CD4-positive, alpha-beta T cell treated with Interleukin-6 for 4 hours (primary cell): ENCODE measurements at places on chromosomes 7 and 10.

DNA sequence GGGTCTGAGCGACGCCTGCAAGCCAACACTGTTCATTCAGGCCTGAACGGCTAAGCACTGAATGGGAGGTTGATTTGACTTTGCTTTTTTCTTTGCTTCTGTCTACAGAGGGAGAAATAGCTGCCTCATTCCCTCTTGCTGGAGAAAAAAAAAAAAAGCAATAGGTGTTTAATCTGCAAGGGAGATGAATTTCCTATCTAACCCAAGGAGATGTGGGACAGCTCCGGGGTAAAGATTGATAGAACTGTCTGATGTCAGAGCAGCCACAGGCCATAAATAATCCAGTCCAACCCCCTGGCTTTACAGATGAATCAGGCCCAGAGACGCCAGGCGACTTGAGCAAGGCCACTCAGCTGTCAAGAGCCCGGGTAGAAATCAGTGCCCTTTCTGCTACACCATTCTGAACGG, 168.0 kb downstream of the ARHGAP12 start:
- no peak for DNase-seq

- no peak for DNase-seq
Observed at GRCh38 chr7:28155019-28155660, 25.5 kb downstream of the JAZF1 start.

DNA sequence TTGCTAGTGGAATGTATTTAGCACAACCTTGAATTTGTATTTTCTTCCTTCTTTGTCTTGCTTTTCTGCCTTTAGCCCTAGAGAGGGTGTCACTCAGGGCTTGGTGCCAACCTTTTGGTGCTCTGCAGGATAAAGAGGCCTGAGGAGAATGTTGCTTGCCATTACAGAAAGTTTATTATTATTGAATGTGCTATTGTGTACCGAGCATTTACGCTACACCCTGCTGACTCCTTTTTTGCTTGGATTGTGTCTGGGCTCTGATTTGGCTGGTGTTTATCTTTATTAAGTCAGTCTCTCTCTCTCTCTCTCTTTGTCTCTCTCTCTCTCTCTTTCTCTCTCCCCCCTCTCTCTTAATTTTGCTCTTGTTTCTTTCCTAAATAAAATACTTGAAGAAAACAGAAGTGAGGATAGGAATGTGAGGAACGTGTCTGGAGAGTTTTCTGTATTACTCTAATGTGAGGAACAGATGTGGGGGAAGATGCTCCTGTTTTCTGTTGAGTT, 284.4 kb upstream of the PHYHIPL start:
- no peak for DNase-seq

- DNase-seq = no peak
Observed at GRCh38 chr10:14391342-14391741, 60.6 kb upstream of the FRMD4A start.

- no peak for DNase-seq
Observed at GRCh38 chr7:23380556-23380955, 81.4 kb downstream of the MALSU1 start.

DNA sequence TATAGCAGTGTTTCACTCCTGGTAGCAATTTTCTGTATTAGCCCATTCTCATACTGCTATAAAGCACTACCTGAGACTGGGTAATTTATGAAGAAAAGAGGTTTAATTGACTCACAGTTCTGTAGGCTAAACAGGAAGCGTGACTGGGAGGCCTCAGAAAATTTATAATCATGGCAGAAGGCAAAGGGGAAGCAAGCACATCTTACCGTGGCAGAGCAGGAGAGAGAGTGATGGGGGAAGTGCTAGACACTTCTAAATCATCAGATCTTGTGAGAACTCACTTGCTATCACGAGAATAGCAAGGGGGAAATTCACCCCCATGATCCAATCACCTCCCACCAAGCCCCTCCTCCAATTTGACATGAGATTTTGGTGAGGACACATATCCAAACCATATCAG, 131.6 kb upstream of the EFCAB10 start:
- no peak for DNase-seq
